ENCODE measurements at places on chromosomes 1 and 21. TPM values are rescaled to one million over a fixed set of nuclear protein-coding genes. Genes with fewer than 3 reads are reported as not detected.

MYOM3 gene
- 1.1 TPM for total RNA-seq

DNA sequence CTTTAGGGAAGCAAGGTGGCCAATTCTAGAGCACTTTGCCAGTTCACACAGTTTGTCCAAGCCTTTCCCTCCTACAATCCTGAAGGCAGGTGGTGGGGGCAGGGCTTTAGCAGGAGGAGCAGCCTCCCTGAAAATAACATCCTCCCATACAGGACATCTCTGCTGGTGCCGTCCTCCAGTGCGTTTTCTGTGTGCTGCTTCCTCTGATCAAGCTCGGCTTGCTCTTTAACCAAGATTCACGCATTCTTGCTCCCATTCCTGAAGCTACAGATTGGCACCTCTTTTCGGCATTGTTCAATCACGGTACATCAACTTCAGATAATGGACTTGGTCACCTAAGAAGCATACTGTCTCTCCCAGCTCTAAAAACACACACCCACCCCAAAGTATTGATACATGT is 7.5 kb upstream of the DPT start:
- no peak for DNase-seq

GJA4 gene
- not detected for total RNA-seq

- peak; percentile 83 for DNase-seq
Observed at GRCh38 chr1:33219886-33220661, 36.2 kb upstream of the ZNF362 start.

DNA sequence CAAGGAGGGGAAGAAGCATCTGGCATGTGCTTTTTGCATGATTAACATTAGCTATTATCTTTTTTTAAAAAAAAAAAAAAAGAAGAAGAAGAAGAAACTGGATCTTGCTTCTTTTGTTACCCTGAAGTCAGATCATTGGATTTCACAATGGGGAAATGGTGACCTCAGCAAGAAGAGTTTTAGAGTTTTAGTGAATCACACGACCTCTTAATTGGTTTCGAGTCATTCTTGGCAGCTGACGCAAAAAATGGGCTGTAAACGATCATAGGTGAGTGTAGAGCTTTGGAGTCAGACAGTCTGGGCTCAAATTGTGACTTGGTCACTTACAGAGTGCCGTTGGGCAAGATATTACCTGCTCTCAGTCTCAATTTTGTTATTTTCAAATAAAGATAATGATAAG is 33.3 kb upstream of the PGBD5 start:
- peak; percentile 80 for DNase-seq

GRCh38 chr1:84736445-84736844 is 46.2 kb upstream of the SSX2IP start:
- no peak for DNase-seq

DNA sequence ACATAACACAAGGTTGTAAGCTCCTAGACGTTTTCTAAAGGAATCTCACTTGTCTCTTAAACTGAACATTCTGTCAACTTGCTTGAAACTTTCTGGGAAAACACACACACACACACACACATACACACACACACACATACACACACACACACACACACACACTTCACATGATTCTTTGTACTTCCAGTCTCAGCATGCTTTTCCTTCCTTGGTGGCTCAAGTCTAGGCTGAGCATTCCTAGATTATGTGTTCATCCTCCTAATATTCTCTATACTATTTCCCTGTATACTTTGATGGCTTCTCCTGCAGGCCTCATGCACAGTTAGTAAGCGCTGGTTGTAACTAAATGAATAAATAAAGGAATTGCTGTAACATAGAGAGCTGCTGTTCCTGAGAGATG is 372.1 kb downstream of the PTPRC start:
- DNase-seq: no peak

GRCh38 chr1:81329041-81329440 is 471.7 kb upstream of the ADGRL2 start:
- no peak for DNase-seq

C1orf141 gene
- not detected for total RNA-seq

DNA sequence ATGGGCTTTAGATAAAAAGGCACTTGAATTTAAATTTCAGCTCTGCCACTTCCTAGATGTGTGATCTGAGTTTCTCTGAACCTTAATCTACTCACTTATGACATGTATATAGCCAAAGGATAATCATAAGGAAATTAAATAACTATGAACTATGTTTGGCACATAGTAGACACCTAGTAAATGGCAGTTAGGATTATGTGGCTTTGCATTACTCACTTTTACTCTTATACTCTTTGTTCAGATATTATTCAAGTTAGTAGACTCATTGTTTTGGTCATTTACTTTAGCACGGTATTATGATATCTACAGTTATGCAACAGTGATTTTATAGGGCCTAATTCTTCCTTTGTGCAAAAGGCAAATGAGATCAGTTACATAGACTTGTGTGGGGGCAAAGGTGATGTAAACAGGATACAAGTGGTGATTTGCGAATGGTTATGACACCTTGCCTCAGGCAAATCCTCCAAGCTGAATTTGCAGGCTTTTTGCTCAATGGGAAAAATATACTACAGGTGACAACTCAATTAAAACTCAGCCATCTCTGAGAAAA is 297.2 kb upstream of the PBX1 start:
- DNase-seq: peak; percentile 7

- DNase-seq: no peak
Observed at GRCh38 chr1:242412921-242413320, 111.6 kb downstream of the PLD5 start.

CD48 gene
- total RNA-seq: not detected

GRCh38 chr1:51063121-51063520 is 38.9 kb upstream of the C1orf185 start:
- peak; percentile 83 for DNase-seq

GRCh38 chr1:153548722-153549688 is at the start of gene S100A3:
TSS of gene S100A3 (minus strand) at chr1:153549258. CDS start at chr1:153548485, 773 bp downstream.
- peak; percentile 94 for DNase-seq

ANKRD35 gene
- total RNA-seq: not detected

HCN3 gene
- total RNA-seq: 0.11 TPM

DNA sequence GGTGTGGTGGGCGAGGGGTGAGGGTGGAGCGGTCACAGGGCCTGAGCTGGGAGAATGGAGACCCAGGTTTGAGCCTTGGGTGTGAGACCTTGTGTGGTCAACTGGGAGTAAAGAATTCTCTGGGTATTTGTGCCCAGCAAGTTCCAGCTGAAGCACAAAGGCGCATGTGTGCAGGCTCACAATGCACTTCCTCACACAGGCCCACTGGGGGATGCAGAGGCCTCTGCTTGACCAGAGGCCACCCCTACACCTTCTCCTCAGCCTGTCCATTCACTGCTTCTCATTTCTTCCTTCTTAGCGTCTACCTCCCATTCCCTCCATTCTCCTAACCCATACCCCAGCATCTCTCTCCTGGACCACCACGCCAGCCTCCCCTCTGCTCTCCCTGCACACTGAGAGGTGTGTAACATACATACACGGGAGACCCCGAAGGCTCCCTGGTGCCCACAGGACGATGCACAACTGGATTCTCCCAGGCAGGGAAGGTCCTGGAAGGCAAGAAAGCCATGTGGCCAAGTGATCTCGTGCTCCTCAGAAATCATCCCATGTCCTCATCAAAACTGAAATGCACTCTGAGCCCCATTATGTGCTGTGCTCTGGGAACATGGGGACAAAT is 12.3 kb upstream of the TTC39A start:
- DNase-seq: no peak

- peak; percentile 65 for DNase-seq
Observed at GRCh38 chr1:234149217-234149616, 224.0 kb upstream of the COA6 start.

CD1E gene
- total RNA-seq: not detected

FNDC5 gene
- total RNA-seq: 2.7 TPM

GRCh38 chr1:75641325-75641724 is 30.4 kb upstream of the SLC44A5 start:
- no peak for DNase-seq

CTSE gene
- total RNA-seq: not detected

GRCh38 chr1:29125788-29126187 is 2.1 kb upstream of the TMEM200B start:
- DNase-seq: no peak

GRCh38 chr1:21663248-21663950 is 5.8 kb downstream of the RAP1GAP start:
- DNase-seq: no peak

DNA sequence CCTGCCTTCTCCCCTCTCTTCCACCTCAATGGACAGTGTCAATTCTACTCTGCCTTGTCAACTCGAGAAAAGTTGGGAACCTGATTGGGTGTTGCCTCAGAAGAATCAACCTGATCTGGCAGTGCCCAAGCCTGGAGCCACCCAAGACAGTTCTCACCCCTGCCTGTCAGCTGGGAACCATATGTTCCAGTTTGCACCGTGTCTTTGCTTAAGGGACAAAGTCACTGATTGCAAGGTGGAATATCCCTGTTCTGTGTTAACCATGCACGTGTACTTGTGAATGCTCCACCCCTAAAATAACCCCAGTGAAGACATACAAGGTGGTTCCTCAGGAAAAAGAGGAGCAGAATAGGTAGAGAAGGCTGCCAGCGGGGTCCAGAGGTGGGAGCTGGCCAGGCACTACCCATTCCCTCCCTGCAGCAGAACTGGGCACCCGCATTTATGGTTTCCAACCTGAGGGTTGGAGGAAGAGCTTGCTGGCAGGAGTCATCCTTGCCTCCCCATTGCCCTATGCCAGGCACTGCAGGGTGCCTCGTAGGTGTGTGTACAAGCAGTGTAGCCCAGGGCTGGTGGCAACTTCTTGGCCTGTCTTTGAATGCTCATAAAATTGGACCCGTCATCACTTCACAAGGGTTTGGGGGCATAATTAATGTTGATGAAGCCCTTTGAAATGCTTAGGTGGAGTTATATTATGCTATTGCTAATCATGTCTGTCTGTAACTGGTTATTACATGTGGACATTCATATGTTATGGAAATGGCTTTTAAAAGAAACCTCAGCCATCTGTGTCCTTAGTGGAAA is 11.3 kb downstream of the NIPAL3 start:
- DNase-seq: no peak

GRCh38 chr1:67571406-67571805 is 113.6 kb upstream of the GADD45A start:
- DNase-seq: no peak

KCNQ4 gene
- total RNA-seq: not detected

TNFRSF4 gene
- total RNA-seq: not detected

- no peak for DNase-seq
Observed at GRCh38 chr1:221165839-221166500, 286.7 kb downstream of the HLX start.

DNA sequence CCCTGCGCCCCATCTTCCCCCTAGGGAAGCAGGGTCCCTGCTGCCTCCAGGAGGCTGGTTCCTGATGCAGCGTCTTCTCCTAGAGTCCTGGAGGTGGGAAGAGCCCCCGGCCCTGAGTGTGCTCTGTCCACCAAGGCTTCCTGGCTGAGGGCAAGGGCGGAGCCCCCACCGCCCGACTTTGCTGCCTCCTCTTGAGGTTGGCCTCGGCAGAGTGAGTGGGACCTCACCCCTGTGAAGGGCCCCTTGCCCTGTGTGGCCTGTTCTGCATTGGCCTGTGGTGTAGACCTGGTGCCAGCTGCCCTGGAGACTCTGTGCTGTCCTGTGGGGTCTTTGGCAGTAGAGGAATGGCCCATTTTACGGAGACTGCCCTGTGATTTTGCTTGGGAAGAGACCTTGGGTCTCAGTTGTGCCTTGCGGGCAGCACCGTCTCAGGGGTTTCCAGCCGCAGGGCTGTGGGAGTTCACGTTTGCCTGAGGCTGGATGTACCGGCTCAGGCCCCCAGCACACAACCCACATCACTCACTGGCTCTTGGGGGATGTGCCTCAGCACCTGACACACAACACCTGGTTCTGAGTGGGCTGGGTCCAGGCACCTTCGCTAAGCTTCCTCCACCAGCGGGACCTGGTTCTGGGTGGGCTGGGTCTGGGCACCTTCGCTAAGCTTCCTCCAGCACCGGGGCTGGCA is 73.6 kb downstream of the SKI start:
- DNase-seq: no peak

- no peak for DNase-seq
Observed at GRCh38 chr21:32437729-32438128, 25.2 kb downstream of the EVA1C start.

LAX1 gene
- not detected for total RNA-seq

DNA sequence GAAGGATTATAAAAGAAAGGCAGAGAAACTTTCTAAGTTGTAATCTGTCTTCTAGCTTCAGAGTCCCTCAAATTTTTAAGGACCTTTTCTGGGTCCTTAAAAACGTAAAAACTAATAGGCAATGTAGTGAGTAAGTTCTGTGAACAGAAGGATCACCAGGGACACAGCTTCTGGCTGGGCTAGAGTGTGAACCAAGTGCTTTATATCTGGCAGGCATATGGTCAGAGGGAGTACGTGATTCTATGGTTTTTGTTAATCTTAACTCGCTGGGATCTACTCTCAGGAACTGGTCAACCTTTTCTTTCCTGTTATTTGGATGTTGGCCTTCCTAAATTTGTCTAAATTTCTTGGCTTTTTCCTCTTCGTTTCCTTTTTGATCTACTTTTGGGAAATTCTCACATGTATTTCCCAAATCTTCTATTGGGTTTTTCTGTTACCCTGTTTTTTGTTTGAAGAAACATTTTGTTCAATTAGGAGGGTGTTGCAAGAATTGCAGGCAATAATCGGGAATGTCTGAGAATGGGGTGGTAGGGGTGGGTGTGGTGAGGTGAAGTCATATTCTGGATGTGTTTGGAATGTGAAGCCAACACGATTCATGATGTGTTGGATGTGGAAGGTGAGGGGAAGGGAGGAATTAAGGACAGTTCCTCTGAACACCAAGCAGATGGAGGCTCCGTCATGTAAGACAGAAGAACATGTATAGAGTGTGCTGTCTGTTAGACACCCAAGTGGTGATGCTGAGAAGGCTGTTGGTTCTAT is 193.2 kb downstream of the FMN2 start:
- no peak for DNase-seq

OR2L8 gene
- not detected for total RNA-seq

DNA sequence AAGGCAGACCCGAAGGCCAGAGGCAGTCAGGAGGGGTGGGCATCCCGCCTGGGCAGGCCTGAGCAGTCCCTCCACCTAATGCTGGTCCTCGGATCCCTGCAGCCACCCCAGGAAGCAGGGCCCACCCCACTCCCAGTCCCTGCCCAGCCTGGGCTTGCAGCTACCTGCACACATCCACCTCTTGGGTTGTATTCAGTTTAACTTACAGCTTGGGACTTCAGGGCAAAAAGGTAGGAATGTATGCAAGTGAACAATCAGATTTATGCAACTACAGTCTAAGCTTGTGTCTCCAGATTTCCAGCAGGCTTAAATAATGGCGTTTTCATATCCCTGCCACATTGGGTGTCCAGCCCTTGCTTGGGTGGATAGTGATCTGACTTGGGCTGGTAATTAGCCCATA is 17.4 kb downstream of the LDLRAP1 start:
- no peak for DNase-seq

GRCh38 chr1:245054507-245055270 is 100.1 kb upstream of the KIF26B start:
- no peak for DNase-seq

KCND3 gene
- total RNA-seq: not detected

GRCh38 chr1:110471131-110471530 is 20.2 kb downstream of the PROK1 start:
- DNase-seq: no peak

COL16A1 gene
- total RNA-seq: 38.2 TPM

GRCh38 chr1:42936309-42937078 is 22.2 kb downstream of the SLC2A1 start:
- peak; percentile 93 for DNase-seq

TRIM67 gene
- total RNA-seq: 0.17 TPM

- peak; percentile 83 for DNase-seq
Observed at GRCh38 chr1:201792534-201793305, 36.2 kb upstream of the IPO9 start.

GRCh38 chr1:233289676-233290075 is 5.8 kb downstream of the PCNX2 start:
- DNase-seq: no peak

PLA2G2F gene
- not detected for total RNA-seq

Data from Daoy (cell line).